ENCODE measurements at places on chromosomes 2 and 18. TPM values are rescaled to one million over a fixed set of nuclear protein-coding genes. Genes with fewer than 3 reads are reported as not detected.

The KCNF1 gene
- 3.2 TPM for total RNA-seq

The ALLC gene
- total RNA-seq = not detected

GRCh38 chr18:42190643-42191042 lies 235.6 kb downstream of the PIK3C3 start:
- no peak for DNase-seq

- DNase-seq = no peak
These were observed 220.8 kb downstream of the ALK start for GRCh38 chr2:29700560-29700959.

GRCh38 chr2:9657731-9658130 lies 26.9 kb upstream of the YWHAQ start:
- no peak for DNase-seq

DNA sequence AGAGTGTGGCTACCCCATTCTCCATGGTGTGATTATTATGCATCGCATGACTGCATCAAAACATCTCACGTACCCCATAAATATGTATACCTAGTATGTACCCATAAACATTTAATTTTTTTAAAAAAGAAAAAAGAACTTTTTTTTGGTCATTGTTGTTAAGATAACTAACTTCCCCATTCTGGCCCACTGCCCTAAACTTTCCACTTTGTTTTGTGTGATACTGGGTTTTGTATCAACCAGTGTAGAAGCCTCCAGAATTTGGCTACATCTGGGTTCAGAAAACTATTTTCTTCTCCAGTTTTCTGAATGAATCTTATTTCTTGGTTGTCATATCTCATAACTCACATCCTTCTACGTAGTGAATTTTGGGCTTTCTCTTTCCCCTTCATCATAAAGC lies 62.3 kb upstream of the NABP1 start:
- no peak for DNase-seq

GRCh38 chr18:12291690-12292089 lies 16.4 kb upstream of the TUBB6 start:
- DNase-seq = no peak

- DNase-seq = no peak
These were observed 88.0 kb downstream of the COMMD1 start for GRCh38 chr2:61993422-61994024.

- DNase-seq = no peak
These were observed 20.8 kb upstream of the FIGN start for GRCh38 chr2:163756588-163756987.

Measured in H9 (cell line).